CD14-positive monocyte (primary cell): ENCODE measurements at places on chromosomes 16 and 17.

- DNase-seq: no peak
These were observed 113.2 kb downstream of the SOX9 start for GRCh38 chr17:72233986-72234385.

DNA sequence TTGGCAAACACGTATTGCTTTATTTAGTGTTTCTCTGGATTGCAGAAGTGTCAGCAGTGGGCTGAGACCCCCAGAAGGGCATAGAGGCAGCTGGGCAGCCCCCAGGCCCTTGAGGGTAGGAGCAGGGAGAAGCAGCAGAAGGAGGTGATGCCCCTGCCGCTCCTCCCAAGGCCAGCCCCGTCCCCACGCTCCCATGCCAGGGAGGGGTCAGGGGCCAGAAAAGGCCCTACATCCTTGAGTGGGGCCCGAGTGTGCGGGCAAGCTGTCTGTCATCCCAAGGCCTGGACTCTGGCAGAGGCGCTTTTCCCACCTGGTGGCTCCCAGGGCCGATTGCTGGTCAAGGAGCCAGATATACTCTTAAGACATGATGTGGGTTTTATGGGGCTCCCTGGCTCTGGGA, 8.2 kb upstream of the CRK start:
- no peak for DNase-seq

- no peak for DNase-seq
These were observed 3.6 kb upstream of the FBXO47 start for GRCh38 chr17:38970804-38971203.

- peak; percentile 67 for DNase-seq
These were observed 8.5 kb upstream of the ICAM2 start for GRCh38 chr17:64028874-64029464.

DNA sequence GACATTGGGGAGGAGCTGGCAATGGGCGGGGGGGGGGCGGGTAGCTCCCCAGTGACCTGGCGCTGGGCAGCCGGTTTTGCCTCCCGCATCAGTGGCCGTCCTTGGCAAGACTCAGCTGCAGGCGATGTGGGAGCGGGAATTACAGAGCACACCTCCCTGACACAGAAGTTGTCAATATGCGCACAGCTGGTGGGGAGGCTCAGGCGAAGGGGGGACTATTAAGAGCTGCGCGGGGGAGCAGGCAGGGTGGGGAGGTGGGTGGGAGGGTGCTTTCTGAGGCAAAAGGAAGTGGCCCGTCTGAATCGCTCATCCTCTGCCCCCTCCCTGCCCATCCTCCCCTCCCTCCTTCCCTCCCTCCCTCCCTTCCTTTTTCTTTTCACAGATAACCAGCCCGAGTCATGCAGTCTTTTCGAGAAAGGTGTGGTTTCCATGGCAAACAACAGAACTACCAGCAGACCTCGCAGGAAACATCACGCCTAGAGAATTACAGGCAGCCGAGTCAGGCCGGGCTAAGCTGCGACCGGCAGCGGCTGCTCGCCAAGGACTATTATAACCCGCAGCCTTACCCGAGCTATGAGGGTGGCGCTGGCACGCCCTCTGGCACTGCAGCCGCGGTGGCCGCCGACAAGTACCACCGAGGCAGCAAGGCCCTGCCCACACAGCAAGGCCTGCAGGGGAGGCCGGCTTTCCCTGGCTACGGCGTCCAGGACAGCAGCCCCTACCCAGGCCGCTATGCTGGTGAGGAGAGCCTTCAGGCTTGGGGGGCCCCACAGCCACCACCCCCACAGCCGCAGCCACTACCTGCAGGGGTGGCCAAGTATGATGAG, 44.0 kb downstream of the SREBF1 start:
- DNase-seq: no peak
